ENCODE measurements at places on chromosomes 6 and 20. TPM values are rescaled to one million over a fixed set of nuclear protein-coding genes. Genes with fewer than 3 reads are reported as not detected.

The CRIP3 gene
- total RNA-seq = not detected

The IL17F gene
- total RNA-seq = not detected

The TSPYL4 gene
- total RNA-seq = 21.4 TPM

- DNase-seq = no peak
Measured at GRCh38 chr6:140806431-140806830, 1326.3 kb upstream of the GJE1 start.

DNA sequence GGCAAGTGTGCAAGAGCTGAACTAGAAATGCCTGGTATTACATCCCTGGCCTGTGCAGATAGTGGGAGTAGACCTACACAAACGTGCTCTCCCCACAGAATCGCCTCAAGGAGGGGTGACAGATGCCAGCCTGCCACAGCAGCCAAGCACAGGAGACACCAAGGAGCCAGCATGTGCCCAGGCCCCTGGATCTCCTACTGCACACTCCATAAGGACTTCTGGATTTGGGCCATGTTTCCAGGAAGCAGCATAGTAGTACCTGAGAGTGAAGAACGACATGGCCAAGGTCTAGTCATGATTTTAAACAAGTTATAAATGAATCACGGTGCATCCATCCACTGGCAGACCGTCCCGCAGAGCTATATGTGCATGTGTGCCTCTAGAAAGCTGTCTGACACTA lies 232.2 kb downstream of the SYNDIG1 start:
- DNase-seq = no peak
